ENCODE measurements at places on chromosomes 6 and 20.

DNA sequence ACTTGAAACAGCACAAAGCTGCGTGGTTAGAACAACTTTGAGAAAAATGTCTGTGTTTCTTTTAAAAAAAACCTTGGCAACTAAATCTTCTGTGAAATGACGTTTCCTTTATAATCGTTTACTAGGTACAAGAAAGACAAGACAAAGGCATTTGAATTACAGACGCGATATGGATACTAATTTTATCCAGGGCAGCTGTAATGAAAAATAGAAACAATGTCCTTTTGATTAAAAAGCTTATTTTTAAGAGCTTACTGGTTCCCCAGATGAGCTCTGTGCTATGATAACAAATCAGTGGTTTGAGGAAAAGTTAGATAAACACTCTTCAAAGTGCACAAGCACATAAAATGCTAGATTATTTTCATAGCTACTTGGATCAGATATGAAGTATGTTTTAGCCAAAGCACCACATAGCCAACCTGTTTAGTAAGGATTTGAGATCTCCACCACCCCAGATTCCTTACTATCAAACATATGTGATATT is 1.6 kb upstream of the SYNCRIP start:
- DNase-seq = no peak

- DNase-seq = no peak
Observed at GRCh38 chr20:23347791-23348190, 2.8 kb upstream of the NXT1 start.

- DNase-seq = no peak
Observed at GRCh38 chr6:169163411-169163901, 90.2 kb downstream of the THBS2 start.

- DNase-seq = no peak
Observed at GRCh38 chr20:5567644-5568043, 182.6 kb upstream of the SHLD1 start.

DNA sequence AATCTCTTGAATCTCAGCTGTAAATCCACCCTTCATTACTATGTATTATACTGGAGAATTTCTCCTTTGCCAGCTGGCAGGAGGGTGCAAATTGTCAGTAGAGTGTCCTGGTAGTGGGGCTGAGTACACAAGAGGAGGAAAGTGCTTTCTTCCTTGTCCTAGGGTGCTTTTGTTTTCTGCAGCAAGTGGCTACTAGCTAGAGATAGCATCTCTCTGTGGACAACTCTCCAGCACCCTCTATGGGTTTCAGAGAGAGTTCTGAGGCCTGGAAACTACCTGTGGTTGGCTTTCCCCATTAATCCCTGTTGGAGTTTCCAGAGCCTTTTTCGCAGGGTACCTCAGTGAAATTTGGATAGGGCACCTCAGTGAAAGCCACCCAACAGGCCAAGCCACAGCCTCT is 422.5 kb upstream of the RGS17 start:
- DNase-seq = no peak

DNA sequence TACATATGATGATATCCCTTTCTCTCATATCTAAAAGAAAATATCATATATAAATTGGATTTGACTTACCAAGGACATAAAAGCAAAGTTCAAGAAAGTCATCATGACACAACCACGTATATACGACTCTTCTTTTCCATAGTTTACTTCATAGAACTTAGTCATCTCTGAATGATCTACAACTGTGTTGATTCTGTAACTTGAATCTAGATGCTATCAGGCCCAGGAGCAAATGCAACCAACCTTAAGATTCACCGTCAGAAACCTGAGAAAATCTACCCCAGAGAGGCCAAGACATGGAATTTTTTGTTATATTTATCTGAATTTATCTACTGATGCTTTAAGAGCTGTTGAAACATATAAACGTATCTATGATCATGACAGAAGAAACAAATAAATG is 165.6 kb downstream of the PDE10A start:
- DNase-seq = no peak

DNA sequence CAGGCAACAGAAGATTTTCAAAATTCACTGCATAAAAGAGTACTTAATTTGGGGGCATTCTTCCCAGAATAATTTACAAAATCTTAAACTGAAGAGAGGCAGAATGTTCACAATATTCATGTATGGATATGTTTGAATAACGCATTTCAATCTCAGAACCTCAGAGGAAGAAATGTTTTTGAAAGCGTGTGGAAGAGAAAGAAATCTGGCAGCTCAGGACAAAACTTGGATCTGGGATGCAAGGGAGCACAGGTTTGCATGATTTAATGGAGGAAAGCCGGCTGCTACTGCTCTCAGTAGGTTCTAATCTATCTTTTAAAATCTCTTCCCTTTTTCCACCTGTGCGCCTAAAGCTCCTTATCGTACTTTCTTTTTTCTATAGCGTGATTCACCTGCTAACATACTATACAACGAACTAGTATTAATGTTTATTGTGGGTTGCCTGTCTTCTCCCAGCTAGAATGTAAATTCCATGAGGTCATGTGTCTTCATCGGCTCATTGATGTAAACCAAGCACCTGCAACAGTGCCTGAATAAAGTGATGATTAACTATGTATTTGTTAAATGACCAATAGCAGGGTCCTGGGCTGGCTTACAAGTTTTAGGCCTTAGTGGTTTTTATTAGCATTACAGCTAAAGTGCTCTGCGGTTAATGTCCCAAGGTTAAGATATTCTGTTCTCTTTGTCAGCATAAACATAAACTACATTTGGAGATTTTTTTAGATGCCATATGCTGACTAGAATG is 15.3 kb downstream of the PRL start:
- no peak for DNase-seq

DNA sequence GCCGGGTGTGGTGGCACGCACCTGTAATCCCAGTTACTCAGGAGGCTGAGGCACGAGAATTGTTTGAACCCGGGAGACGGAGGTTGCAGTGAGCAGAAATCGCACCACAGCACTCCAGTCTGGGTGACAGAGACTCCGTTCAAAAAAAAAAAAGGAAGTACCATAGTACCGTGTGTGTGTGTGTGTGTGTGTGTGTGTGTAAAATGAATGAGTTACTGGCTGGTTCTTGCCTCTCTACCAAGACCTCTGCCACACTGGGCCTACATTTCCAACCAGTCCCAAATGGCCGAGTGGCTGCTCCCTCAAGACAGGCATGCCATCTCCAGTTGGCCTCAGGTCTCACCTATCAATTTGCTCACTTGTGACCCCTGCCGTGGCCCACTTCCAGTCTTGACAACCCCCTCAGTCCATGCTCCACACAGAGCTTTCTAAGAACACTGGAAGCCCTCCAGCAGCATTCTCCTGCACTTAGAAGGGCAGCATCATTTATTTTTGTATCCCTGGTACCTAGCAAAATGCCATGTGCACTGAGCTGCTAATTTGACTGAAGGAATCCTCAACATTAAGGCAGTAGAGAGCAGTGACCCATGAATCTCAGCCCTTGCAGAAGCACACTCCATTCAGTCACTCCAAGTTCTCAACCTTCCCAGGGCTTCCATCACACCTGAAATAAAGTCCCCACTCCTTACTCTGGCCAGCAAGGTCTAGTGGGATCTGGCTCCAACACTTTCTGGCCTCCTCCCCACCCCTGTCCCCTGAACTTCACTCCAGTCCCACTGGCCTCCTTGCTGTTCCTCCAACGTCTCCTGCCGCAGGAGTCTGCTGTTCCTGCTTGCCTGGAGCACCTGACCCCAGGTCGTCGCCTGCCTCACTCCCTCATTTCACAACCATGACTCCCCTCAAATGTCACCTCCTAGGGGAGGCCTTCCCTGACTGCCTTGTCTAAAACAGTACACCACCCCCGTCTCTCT is 29.9 kb downstream of the COX4I2 start:
- DNase-seq = no peak

- no peak for DNase-seq
Observed at GRCh38 chr6:107173779-107174178, 58.5 kb upstream of the BEND3 start.

DNA sequence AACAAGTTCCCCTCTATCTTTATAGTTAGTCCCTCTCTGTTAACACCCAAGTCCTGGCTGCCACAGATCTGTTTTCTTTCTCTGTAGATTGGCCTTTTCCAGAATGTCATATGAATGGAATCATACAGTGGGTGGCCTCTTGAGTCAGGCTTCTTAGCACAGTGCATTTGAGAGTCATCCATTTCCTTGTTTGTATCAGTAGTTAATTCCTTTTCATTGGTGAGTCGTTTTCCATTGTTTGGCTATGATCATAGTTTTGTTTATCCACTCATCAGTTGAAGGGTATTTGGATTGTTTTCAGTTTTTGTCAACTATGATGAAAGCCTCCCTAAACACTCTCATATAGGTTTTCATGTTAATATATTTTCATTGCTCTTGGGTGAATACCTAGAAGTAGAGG is 248.3 kb downstream of the ARID1B start:
- no peak for DNase-seq

DNA sequence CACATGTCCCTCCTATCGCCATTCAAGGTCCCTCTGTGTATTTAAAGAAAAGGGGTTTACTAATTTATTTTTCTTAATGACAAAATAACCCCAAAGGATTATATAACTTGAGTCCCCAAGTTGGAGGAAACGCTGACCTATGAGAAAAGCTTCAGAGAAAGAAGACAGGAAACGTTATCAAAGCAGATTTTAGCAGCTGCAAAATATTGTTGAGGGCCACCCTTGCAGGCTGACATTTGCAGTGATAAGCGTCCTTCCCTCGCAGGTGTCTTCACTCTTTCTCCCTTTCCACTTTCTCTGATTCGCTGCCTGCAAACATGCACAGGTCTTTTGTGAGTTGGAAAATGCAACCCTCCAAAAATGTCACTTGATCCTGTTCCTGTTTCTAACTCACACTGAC is 103.2 kb upstream of the RIPOR2 start:
- DNase-seq = no peak

- DNase-seq = no peak
Observed at GRCh38 chr6:125346201-125346925, 44.6 kb upstream of the HDDC2 start.

DNA sequence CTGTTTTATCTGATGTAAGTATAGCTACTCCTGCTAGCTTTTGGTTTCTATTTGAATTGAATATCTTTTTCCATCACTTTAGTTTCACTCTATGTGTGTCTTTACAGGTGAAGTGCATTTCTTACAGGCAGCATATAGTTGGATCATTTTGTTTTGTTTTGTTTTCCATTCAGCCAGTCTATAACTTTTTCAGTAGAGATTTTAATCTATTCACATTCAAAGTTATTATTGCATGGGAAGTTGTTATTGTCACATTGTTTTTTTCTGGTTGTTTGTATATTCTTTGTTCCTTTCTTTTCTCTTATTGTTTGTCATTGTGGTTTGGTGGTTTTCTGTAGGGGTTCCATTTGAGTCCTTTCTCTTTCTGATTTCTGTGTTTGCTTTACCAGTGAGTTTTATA is 151.2 kb downstream of the PDE10A start:
- DNase-seq = no peak

DNA sequence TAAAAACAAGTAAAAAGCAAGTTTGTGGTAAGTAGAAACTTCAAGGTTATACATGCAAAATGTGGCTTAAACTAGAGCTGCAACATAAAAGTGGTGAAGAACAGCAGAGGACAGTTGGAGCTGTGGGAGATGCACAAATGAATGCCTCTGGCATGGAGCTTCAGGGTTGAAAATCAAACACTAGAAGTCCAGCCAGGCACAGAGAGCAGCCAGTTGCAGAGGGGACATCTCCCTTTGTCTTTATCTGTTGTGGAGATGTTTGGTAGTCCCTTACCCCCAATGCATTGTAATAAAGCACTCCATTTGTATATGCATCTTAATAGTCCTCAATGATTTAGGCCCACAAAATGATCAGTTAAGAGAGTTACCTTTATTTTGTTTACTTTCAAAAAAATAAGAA is 73.1 kb upstream of the C20orf144 start:
- DNase-seq = no peak

DNA sequence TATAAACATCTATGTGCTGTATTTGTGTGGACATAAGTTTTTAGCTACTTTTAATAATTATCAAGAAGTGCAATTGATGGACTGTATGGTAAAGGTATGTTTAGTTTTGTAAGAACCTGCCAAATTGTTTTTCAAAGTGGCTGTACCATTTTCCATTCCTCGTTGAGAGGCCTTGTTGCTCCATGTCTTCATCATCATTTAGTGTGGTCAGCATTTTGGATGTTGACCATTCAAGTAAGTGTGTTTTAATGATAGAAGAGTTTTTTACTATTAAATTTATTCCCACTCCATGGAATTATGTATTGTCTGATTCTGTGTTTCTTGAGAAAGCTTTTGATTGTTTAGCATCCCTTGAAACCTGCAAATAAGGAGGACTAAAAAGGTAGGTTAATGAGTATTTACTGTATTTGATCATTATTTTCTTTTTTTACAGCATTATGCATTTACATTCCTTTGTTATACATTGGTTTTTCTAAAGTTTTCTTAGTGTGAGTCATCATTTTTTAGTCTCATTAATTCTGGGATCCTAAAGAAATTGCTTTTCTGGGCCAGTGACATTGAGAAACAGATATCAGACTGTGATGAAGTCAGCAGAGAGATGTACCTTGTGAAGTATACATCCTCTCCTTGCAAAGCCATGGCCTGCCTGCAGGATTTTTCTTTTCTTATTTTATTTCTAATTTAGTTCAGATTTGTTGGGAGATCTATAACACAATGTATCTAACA is 312.8 kb upstream of the PTCHD4 start:
- DNase-seq = no peak

- no peak for DNase-seq
Observed at GRCh38 chr6:136127873-136128272, 122.2 kb downstream of the MTFR2 start.

- DNase-seq = no peak
Observed at GRCh38 chr20:31774408-31774807, 35.3 kb downstream of the TPX2 start.

GRCh38 chr6:54533567-54533966 is 225.3 kb downstream of the TINAG start:
- DNase-seq = no peak

- DNase-seq = no peak
Observed at GRCh38 chr6:11414176-11414963, 123.2 kb upstream of the TMEM170B start.

- DNase-seq = no peak
Observed at GRCh38 chr6:12174878-12175277, 115.3 kb upstream of the EDN1 start.

DNA sequence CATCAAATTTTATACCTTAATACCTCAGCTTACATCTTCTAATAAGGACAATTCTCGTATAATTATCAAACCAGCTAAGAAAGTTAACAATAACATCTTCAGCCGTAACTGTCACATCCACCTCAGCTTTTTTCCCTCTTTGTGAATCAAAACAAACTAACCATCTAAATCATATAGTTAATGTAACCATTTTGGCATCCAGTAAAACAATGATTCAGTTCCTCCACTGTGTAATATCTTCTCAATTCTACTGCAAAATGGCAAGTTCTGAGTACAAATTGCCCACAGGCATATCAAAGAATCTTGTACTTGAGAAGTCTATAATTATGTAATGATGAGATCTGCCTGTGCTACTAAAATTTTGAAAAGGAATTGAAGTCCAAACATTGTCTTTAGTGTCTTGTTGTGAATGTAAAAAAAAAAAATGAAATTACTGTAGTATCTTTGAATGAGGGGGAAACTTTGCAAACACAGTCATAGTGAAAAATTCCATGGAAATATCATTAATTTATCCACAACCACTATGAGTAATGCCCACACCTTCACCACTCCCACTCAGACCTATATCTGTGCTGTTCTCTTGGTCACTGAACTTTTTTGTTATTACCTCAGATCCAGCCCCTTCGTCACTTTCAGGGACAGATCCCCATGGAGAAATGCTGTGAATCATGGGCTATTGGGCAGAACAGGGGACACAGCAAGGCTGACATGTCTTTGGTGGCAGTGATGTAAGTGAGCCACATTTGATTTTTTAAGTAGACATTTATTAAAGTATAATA is 178.6 kb upstream of the RAB32 start:
- no peak for DNase-seq
